Bronchus fibroblast of lung (primary cell): ENCODE measurements at places on chromosomes 1 and 21. TPM values are rescaled to one million over a fixed set of nuclear protein-coding genes. Genes with fewer than 3 reads are reported as not detected.

Gene TRMT13
- total RNA-seq: 8.8 and 15.5 TPM in 2 replicates

Gene CLCA4
- total RNA-seq: not detected in 2 replicates

Gene OLIG2
- not detected in 2 replicates for total RNA-seq

Gene DNALI1
- total RNA-seq: 7.9 and 8.2 TPM in 2 replicates
